ENCODE measurements at places on chromosomes 11 and 22. TPM values are rescaled to one million over a fixed set of nuclear protein-coding genes. Genes with fewer than 3 reads are reported as not detected.

DNA sequence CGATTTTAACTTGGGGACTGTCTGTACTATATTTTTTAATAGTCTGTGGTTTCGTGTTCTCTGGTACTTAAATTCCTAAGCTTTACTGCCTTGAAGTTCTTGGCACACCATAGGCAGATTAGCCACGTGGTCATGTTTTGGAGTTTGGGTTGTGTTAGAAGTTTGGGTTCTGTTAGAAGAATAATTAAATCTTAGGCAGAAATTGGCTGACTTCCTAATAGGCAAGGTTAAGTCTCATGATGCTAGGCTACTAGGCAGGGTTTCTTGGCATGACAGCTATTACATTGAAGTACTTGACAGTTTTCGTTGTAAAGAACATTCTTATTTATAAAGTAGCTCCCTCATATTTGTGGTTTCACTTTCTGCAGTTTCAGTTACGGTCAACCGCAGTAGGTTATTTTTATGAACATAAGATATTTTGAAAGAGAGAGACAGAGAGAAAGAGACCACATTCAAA lies 30.0 kb upstream of the MMP7 start:
- H3K4me1 ChIP-seq = peaks cover 15% of the 10 kb centered on the region
- peak overlapping the region; percentile 42 for H3K27ac ChIP-seq
- H3K36me3 ChIP-seq = no peaks in the 10 kb centered on the region
- H3K4me3 ChIP-seq = peak overlapping the region; percentile 18

DNA sequence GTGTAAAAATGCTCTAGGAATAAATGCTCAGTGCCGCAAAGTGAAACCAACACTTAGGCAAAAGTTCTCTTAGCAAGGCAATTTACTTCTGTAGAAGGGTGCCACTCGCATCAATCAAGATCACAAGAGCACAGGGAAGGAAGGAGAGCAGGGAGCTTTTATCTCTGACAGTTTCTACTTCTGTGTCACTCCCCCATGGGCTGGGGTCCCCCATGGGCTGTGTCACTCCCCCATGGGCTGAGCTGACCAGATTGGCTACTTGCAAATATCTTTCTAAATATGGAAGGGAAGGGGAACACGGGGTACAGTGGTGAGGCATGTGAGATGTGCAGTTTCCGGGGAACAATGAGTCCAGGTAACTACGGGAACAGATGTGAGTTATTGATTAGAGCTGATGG lies 397 bp downstream of the OR52N2 start:
- DNase-seq = no peak
- no peak overlapping the region for H3K4me3 ChIP-seq
- no peaks in the 10 kb centered on the region for H3K4me1 ChIP-seq
- no peaks in the 10 kb centered on the region for H3K36me3 ChIP-seq

SPTBN2 gene
- 45.1 TPM for total RNA-seq

DNA sequence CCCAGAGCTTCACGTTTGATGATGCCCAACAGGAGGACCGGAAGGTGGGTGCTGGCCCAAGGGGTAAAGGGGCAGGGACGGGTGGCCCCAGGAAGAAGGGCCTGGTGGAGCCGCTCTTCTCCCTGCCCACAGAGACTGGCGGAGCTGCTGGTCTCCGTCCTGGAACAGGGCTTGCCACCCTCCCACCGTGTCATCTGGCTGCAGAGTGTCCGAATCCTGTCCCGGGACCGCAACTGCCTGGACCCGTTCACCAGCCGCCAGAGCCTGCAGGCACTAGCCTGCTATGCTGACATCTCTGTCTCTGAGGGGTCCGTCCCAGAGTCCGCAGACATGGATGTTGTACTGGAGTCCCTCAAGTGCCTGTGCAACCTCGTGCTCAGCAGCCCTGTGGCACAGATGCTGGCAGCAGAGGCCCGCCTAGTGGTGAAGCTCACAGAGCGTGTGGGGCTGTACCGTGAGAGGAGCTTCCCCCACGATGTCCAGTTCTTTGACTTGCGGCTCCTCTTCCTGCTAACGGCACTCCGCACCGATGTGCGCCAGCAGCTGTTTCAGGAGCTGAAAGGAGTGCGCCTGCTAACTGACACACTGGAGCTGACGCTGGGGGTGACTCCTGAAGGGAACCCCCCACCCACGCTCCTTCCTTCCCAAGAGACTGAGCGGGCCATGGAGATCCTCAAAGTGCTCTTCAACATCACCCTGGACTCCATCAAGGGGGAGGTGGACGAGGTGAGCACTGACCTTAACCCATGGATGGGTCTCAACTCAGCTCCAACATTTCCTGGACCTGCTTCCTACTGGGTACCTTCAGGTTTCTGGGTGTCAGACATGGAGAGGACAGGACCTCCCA lies 2.0 kb downstream of the RIC8A start:
- H3K27me3 ChIP-seq = no peaks in the 10 kb centered on the region
- peaks cover 47% of the 10 kb centered on the region for H3K4me1 ChIP-seq
- peaks cover 57% of the 10 kb centered on the region for H3K36me3 ChIP-seq
- DNase-seq = no peak
- peak overlapping the region; percentile 99 for H3K27ac ChIP-seq
- H3K4me3 ChIP-seq = peak overlapping the region; percentile 87

GRCh38 chr22:17109113-17109865 lies 11.9 kb downstream of the TMEM121B start:
- peaks cover 9% of the 10 kb centered on the region for H3K4me1 ChIP-seq
- H3K4me3 ChIP-seq = no peak overlapping the region
- H3K36me3 ChIP-seq = peaks cover 67% of the 10 kb centered on the region
- peak; percentile 75 for DNase-seq
- no peak overlapping the region for H3K27ac ChIP-seq

GRCh38 chr11:8265681-8266241 lies 2.1 kb upstream of the LMO1 start:
- H3K4me1 ChIP-seq = peaks cover 28% of the 10 kb centered on the region
- H3K36me3 ChIP-seq = no peaks in the 10 kb centered on the region
- H3K27me3 ChIP-seq = peaks cover 41% of the 10 kb centered on the region
- no peak overlapping the region for H3K27ac ChIP-seq

DNAJC4 gene
- total RNA-seq = 40.9 TPM

All from upper lobe of left lung (tissue), 6 donors.